MCF 10A (cell line): ENCODE measurements at places on chromosomes 1 and 21. TPM values are rescaled to one million over a fixed set of nuclear protein-coding genes. Genes with fewer than 3 reads are reported as not detected.

- no peaks in the 10 kb centered on the region for H3K36me3 ChIP-seq
- H3K4me1 ChIP-seq: peaks cover 12% of the 10 kb centered on the region
- peak; percentile 88 for DNase-seq
Measured at GRCh38 chr1:160108888-160109662, 6.5 kb upstream of the ATP1A2 start.

- no peaks in the 10 kb centered on the region for H3K36me3 ChIP-seq
- no peak for DNase-seq
- H3K4me3 ChIP-seq: no peak overlapping the region
- H3K4me1 ChIP-seq: peaks cover 19% of the 10 kb centered on the region
Measured at GRCh38 chr1:39947260-39947659, 7.7 kb upstream of the MFSD2A start.

GRCh38 chr1:169106921-169107602 lies 572 bp downstream of the ATP1B1 start:
- peaks cover 18% of the 10 kb centered on the region for H3K36me3 ChIP-seq
- H3K4me3 ChIP-seq: peak overlapping the region; percentile 80
- peaks cover 49% of the 10 kb centered on the region for H3K4me1 ChIP-seq
- H3K27ac ChIP-seq: peak overlapping the region; percentile 96
- H3K27me3 ChIP-seq: no peaks in the 10 kb centered on the region
- DNase-seq: peak; percentile 58

- DNase-seq: no peak
- no peaks in the 10 kb centered on the region for H3K4me1 ChIP-seq
- H3K27ac ChIP-seq: no peak overlapping the region
Measured at GRCh38 chr1:200260597-200261335, 149.1 kb downstream of the ZNF281 start.

Gene LAD1
- total RNA-seq: 21.4 and 40.9 TPM in 2 replicates

DNA sequence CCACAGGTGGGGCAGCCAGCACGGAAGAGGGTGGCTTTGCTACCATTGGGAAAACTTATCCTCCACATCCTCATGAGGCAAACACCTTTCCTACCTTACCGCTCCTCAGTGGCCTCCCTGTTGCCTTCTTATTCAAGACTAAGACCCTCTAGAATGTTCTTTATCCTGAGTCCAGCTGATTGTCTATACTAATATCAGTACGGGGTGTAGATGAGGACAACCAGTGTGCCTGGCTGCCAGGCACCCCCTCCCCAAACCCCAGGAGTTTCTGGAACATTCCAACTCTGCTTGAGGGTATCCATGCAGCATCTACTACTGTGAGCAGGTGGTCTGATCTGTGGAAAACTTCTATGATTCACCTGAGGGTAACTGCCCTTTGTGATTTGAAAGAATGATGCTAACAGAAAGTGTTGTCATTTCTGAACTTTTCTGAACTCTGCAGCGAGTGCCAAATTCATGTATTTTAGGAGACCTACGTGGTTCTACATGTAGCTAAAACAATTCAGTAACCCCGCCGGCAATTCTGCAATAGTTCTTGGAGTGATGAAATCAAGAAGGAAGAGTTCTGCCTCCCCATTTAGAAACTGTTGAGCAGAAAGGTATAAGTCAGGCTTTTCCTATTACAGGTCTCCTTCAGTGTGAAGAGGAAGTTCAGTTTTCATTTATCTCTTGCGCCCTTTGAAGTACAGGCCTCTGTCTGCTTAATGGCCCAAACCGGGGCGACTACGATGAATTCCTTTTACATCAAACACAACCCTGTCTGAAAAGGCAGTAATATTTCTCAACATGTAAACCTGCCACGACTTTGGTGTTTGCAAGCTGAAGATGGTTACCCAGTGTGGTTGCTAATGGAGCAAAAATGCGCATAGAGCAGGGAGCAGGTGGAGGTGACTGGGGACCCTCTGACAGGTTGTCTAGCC lies 80.4 kb downstream of the RUNX1 start:
- peaks cover 20% of the 10 kb centered on the region for H3K4me1 ChIP-seq
- no peak for DNase-seq

DNA sequence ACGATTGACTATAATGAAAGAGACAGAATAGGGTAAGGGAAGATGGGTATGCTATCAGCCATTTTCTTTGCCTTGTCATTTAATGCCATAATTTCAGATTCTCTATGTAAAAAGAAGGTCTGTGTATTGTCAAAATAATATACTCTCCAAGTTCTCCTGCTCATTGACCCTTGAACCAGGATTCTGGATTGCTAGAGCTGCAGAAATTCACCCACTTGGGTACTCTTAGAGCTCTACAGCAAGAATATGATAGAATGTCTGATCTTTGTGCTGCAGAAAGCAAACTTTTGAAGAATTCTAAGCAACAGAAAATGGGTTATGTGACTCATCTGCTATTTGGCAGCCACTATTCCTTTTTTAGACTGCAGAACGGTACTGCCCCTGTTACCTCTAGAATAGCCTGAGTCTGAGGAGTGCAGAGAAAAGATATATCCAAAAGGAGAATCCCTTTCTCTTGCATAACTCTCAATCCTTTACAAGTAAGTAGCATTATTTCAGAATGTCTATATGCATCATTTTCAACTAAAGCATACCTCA lies 78.2 kb upstream of the TENT5C start:
- H3K27ac ChIP-seq: no peak overlapping the region
- DNase-seq: no peak
- H3K4me3 ChIP-seq: no peak overlapping the region
- no peaks in the 10 kb centered on the region for H3K4me1 ChIP-seq
- peaks cover 10% of the 10 kb centered on the region for H3K36me3 ChIP-seq

DNA sequence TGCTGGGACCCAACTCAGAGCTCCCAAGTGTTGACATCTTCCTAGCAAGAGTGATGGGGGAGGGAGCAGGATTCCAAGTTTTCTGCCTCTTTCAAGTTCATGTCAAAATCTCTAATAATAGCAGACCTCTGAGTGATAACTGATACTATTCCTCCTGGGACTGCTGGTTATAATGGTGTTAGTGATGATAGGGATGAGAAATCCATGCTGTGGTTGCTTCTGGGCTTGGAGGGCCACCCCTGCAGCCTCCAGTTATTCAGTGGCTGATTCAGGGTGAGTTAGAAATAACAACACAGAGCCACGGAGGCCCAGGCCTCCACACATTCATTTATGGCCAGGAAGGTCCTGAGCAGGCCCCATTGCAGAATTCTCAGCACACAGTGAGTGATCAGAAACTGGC lies 40.6 kb upstream of the ARTN start:
- peaks cover 13% of the 10 kb centered on the region for H3K36me3 ChIP-seq
- no peak overlapping the region for H3K27ac ChIP-seq
- H3K27me3 ChIP-seq: no peaks in the 10 kb centered on the region
- peaks cover 5% of the 10 kb centered on the region for H3K4me1 ChIP-seq
- H3K4me3 ChIP-seq: no peak overlapping the region
